Bronchial smooth muscle cell (primary cell): ENCODE measurements at places on chromosomes 7 and 10. TPM values are rescaled to one million over a fixed set of nuclear protein-coding genes. Genes with fewer than 3 reads are reported as not detected.

FAM24A gene
- not detected in 2 replicates for total RNA-seq

ZNF239 gene
- total RNA-seq, result 4.3 and 5.8 TPM in 2 replicates

GNAT3 gene
- not detected in 2 replicates for total RNA-seq

CACUL1 gene
- 11.7 and 15.9 TPM in 2 replicates for total RNA-seq

LRIT1 gene
- total RNA-seq, result not detected in 2 replicates

VSTM4 gene
- 5.5 and 6.4 TPM in 2 replicates for total RNA-seq

IFIT2 gene
- 8.0 and 9.1 TPM in 2 replicates for total RNA-seq

PDE6C gene
- not detected in 2 replicates for total RNA-seq

KAZALD1 gene
- 84.3 and 155 TPM in 2 replicates for total RNA-seq

CYP26C1 gene
- under 0.01 TPM in 2 replicates for total RNA-seq

CYP3A4 gene
- total RNA-seq, result not detected in 2 replicates

TAS2R5 gene
- total RNA-seq, result 0.43 and 0.79 TPM in 2 replicates

GPR37 gene
- 1.8 and 4.7 TPM in 2 replicates for total RNA-seq

KCNMA1 gene
- total RNA-seq, result 41.6 and 70.6 TPM in 2 replicates

HTRA1 gene
- total RNA-seq, result 88.8 and 155 TPM in 2 replicates

ANK3 gene
- total RNA-seq, result 2.5 and 3.2 TPM in 2 replicates

C10orf71 gene
- total RNA-seq, result not detected in 2 replicates

CCDC7 gene
- total RNA-seq, result 9.9 and 18.0 TPM in 2 replicates

CTAGE15 gene
- 0.09 TPM in 1 of 2 replicates, not detected in the other for total RNA-seq

PKD1L1 gene
- total RNA-seq, result under 0.01 TPM in 2 replicates

INSYN2A gene
- 2.2 and 7.7 TPM in 2 replicates for total RNA-seq

SEC31B gene
- total RNA-seq, result 3.3 and 3.9 TPM in 2 replicates

OPN4 gene
- total RNA-seq, result not detected in 2 replicates

VGF gene
- 0.32 TPM in 1 of 2 replicates, not detected in the other for total RNA-seq

TRIM73 gene
- total RNA-seq, result 0.94 and 1.1 TPM in 2 replicates

OGDHL gene
- total RNA-seq, result 0.17 and 0.47 TPM in 2 replicates

EGFR gene
- total RNA-seq, result 31.7 and 35.5 TPM in 2 replicates

SRRM3 gene
- total RNA-seq, result 0.79 and 0.94 TPM in 2 replicates

CPXM2 gene
- 9.3 and 41.5 TPM in 2 replicates for total RNA-seq

PDK4 gene
- 0.47 and 0.94 TPM in 2 replicates for total RNA-seq

TEX36 gene
- 0.16 TPM in 1 of 2 replicates, not detected in the other for total RNA-seq

GRID2IP gene
- total RNA-seq, result under 0.01 TPM in 1 of 2 replicates, not detected in the other

CREB5 gene
- total RNA-seq, result 2.7 and 15.9 TPM in 2 replicates

STEAP1B gene
- 13.8 and 21.0 TPM in 2 replicates for total RNA-seq

HACD1 gene
- total RNA-seq, result 5.8 and 20.6 TPM in 2 replicates

MACROH2A2 gene
- total RNA-seq, result 11.0 and 13.1 TPM in 2 replicates

ADCYAP1R1 gene
- total RNA-seq, result not detected in 2 replicates

AP1S1 gene
- total RNA-seq, result 168 and 194 TPM in 2 replicates

ITGB8 gene
- total RNA-seq, result 51.7 and 61.1 TPM in 2 replicates

MRLN gene
- total RNA-seq, result not detected in 2 replicates

RBAK gene
- 4.6 and 6.0 TPM in 2 replicates for total RNA-seq

ANKRD61 gene
- total RNA-seq, result not detected in 2 replicates

ASB15 gene
- total RNA-seq, result not detected in 2 replicates

SLC13A1 gene
- not detected in 2 replicates for total RNA-seq

MACC1 gene
- 0.09 and 0.47 TPM in 2 replicates for total RNA-seq

TBRG4 gene
- 37.2 and 39.4 TPM in 2 replicates for total RNA-seq

HELLS gene
- 4.6 and 7.7 TPM in 2 replicates for total RNA-seq
